MCF 10A (cell line): ENCODE measurements at places on chromosomes 12 and 14.

DNA sequence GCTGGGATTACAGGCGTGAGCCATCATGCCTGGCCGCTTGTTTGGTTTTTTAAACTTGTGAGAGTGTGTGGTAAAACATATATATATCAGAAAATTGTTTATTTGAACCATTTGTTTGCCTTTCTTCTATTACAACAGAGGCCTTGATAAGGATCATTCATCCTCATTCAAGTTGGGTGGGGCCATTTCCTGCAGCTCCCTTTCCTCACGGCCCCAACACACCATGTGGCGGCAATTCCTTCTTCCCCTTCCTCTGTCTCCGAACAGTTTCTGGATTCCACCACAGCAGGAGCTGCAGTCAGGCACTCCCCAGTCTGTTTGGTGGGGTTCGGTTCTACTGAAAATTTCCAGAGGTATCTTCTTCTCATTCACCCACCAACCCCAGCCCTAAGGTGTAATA lies 42.0 kb upstream of the RASSF3 start:
- DNase-seq: no peak

DNA sequence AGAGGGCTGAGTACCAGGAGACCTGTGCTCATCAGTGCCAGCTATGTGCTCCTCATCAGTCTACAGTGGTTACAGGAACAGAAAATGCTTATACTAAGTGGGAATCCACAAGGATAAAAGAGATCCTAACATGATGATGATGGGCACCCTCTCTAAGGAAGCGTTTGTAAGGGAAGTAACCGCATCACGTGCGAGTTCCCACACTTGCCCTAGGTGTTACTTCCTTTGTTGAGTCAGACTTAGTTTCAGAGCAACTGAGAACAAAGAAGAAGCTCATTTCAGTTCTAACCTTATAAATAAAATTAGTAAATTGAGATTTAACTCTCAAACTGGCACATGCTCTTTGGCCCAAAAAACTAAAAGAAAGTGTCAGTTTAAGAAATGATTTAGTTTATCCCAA lies 956.4 kb upstream of the TMEM132C start:
- no peak for DNase-seq

GRCh38 chr12:14961466-14962152 lies at the start of gene ARHGDIB:
Gene ARHGDIB, minus strand, starts transcription at chr12:14961601. Its CDS starts 10,889 bp downstream, at chr12:14950712.
- DNase-seq: peak; percentile 38

DNA sequence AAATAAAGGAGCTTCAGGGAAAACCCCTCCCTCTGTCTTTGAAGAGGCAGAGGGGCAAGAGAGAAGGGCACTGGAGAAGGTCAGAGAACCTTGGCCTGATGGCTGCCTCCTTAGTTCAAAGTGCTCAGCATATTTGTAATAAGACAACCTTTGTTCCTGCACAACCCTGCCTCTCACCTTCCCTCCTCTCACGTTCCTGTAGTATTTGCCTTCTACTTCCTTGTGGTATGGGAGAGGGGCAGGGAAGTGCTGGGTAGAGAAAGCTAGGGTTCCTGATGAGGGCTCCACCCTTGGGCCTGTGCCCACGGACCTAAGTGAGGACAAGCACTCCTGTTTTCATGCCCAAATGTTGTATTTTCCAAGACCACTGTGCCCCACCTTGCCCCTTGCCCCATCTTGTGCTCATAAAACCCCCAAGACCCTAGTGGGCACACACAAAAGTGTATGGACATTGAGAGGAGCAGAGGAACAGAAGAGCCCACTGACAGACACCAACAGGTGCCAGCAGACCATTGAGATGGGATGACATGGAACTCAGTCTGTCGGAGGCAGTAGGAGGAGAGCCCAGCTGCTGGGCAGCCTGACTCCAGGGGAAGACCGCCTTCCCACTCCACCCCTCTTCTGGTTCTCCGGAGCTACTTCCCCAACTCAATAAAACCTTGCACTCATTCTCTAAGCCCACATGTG lies 261.5 kb upstream of the CCDC196 start:
- DNase-seq: no peak

- peak; percentile 67 for DNase-seq
These were observed 4.3 kb downstream of the DLST start for GRCh38 chr14:74886001-74886400.

DNA sequence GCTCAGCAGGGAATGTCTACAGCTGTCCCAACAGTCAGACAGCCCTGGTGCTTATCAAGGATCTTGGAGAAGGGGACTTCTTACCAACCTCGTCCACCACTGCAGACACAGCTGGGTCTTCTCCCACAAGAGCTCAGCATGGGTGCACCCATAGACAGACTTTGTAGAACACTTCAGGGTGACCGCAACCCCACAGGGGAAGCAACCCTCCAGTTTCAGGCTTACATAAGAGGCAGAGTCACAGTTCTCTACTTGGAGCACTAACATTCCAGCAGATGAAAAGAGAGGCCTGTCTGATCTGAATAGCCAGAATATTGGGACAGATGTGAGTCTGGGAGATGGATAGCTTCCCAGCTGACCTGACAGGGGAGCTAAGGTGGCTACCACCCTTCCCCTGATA lies 3.5 kb upstream of the CLEC1A start:
- no peak for DNase-seq

GRCh38 chr12:59067083-59067482 lies 146.8 kb upstream of the LRIG3 start:
- no peak for DNase-seq

GRCh38 chr14:75283162-75283832 lies 4.7 kb downstream of the FOS start:
- no peak for DNase-seq

DNA sequence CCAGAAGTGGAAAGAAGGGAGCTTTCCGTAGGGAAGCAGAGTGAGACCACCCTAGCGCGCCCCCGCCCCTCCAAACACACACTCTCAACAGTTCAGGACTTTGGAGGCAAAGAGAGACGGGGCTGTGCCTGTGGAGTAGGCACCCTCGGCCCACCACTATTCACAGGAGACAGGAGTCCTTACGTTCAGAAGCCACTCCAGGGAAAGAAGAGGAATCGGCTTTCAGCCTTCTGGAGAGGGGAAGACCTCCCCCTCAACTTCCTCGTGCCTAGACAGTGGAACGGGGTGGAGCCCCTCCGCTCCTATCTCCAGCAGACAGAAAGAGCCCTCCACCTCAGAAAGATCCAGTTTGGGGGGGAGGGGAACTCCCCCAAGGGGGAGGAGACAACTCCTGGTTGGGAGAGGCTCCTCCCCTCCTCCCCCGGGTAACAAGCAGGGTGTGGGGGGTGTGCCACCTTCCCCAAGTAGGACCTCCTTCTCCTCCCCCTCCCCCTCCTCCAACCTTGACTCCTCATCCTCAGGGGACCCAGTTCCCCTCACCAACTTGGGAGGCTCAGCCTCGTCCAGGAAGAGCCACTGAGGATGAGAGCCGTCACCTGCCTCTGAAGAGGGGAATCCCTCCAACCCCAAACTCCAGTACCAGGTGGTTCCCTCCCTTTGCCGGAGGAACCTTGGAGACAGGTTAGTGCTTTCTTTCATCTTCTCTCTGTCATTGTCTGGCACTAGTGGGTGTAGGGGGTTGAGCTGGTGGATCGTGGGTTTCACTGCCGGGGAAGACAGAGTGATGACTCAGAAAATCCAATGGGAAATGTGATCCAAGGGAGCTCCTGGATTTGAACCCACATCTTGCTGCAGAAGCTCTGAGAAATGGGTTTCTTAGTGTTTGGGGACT lies 883 bp downstream of the FOXJ2 start:
- DNase-seq: peak; percentile 56

DNA sequence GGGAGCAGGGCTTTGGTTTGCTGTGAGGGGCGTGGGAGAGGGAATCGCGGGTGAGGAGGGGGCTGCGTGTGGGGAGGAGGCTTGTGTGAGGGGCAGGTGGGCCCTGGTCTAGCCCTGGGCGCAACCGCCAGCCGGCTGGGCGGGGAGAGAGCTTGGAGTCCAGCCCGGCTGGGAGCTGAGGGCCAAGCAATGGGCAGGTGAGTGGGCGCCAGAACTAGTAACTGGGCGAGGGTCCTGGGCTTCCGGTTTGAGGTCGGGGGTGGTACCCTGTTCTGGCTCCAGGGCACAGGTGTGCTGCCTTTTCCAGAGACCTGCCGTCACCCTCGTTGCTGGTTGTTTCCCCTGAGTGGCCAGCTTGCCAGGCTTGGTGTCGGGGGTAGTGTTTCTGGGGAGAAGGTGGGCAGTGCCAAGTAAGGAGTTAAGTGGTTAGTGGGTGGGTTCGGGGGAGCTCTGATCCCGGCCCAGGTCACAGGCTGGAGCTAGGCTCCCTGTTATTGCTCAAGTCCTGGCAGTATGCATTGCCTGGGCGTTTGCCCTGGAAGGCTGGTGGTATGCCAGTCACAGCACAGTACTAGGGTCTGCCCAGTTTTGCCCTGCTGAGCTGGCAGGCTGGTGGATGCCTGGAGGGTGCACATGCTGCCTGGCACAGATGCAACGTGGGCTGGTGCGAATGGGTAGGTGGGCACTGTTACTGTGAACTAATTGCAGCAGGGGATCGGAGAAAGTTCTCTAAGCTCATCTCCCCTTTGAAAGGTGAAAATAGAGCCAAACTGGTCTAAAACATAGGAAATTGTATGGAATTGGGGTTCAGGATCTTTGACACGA lies 683 bp downstream of the CIPC start:
- peak; percentile 64 for DNase-seq

- DNase-seq: no peak
These were observed 195.2 kb downstream of the DAD1 start for GRCh38 chr14:22393796-22394195.

DNA sequence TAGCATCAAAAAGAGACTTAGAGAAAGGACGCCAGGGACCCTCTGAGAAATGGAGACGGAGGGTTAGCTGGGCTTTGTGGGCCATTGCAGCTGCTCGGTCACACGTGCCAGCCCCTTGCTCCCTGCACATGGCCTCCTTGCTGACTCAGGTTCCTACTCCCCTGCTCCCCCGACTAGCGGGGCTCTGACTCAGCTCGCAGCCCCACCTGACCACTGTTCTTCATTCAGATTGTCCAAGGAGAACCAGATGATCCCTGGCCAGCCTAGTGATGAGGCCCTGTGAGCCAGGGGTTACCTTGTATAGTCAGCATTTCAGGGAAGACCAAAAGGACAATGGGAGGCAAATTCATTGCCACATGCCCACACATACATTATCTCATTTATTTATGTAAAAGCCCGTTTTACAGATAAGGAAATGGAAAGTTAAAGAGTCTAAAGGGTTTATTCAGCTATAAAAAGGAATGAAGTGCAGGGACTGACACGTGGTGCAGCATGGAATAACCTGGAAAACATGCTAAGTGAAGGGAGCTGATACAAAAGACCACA lies 103.4 kb downstream of the LGMN start:
- DNase-seq: no peak

DNA sequence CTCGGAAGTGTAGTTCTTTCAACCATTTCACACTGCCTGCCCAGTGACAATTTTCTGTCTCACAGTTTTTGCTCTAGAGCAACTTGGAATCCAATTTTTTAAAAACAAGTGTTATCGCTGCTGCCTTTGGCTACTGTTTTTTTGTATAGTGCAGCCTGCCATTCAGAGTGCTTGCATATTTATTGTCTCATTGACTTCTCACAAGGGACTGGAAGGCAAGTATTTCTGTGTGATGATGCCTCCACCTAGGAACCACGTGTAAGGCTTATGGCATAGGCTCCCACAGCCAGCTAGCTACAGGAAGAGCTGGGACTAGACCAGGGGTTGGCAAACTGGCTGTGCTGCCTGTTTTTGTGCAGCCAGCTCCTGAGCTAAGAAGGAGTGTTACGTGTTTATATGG lies 903 bp downstream of the PARPBP start:
- DNase-seq: peak; percentile 50

DNA sequence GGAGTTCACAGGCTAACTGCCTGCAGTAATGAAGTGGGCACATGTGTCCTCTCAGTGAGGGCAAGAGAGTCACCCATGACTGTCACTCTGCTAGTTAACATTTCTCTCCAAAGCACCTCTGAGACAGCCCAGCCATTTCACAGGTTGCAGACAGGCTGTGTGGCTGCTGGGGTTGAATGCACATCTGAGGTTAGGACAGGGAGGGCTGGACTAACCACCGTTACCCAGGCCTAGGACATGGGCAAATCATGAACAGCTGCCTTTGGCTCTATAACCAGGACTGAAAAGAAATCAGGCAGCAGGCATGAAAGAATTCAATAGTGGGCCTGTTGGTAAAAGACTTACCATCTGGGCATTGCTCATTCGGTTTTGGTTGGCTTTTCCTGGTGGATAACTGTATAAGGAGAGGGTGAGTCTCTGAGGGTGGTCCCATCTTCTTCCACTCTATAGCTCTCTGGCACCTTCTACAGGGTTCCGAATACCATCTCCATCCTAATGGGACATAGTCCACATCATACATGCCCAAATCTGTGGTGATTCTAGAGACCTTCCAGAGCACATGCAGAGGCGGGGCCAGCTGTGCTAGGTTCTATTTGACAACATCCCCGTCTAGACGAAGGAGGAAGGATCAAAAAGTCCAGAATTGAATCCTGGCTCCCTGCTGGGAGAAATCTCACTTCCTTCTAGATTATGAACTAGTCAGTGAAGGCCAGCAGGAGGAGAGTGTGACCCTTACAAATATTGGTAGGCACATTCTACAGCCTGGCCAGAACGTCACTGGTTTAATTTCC lies 10.8 kb downstream of the CRACR2A start:
- no peak for DNase-seq

GRCh38 chr12:25743679-25744215 lies 190.7 kb upstream of the LMNTD1 start:
- DNase-seq: no peak

- DNase-seq: peak; percentile 75
These were observed 35.6 kb downstream of the KRT76 start for GRCh38 chr12:52741375-52742195.

DNA sequence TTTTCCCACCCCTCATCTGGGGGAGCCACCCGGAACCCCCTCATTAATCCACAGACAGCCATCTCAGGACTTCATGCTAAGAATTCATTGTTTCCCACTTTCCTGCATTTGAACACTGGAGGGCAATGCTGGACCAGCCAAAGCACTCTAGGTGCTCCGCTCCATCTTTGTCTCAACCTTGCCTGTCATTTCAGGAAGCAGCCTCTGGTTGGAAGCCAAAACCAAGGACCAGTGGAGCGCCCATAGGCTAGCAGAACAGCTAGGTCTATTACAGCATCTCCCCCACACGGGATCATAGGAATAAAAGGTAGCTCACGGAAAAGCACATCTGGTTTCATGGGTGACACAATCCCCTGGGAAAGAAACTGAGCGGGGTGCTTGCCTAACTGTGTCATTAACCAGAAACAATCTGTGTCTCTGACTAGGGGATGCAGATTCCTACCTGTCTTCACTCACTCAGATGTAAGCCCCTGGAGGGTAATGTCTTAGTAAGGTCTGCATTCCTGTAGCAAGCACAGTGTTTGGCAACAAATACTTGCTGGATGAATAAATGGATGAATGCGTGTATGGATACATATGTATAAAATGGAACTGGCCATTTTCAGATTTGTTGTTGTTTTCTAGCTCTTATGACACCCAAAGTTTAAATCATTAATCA lies 197.0 kb downstream of the DAD1 start:
- DNase-seq: peak; percentile 76

DNA sequence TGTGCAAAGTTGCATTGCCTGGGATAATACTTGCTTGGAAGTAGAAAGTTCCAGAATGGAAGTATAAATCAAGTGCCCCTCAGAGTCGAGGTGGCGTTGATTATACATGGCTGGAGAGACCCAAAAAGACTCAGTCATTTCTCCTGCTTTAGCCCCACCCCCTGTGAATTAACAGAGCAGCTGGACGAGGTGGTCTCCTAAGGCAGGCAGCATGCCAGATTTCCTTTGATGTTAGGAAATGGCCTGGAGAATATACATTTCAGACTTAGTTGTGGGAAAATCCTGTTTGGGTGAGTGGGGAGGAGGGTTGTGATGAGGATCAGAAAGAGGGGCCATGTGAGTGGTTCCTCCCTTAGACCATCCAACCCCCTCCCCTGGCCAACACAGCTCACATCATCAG lies 406.1 kb upstream of the TMPO start:
- no peak for DNase-seq

GRCh38 chr12:109115758-109116610 lies at the start of gene ACACB:
Gene ACACB, plus strand, starts transcription at chr12:109116587. Its CDS starts 22,819 bp downstream, at chr12:109139406.
- no peak for DNase-seq
